ENCODE measurements at places on chromosomes 7 and 10.

- DNase-seq = no peak
These were observed 8.1 kb downstream of the SRGN start for GRCh38 chr10:69096045-69096444.

DNA sequence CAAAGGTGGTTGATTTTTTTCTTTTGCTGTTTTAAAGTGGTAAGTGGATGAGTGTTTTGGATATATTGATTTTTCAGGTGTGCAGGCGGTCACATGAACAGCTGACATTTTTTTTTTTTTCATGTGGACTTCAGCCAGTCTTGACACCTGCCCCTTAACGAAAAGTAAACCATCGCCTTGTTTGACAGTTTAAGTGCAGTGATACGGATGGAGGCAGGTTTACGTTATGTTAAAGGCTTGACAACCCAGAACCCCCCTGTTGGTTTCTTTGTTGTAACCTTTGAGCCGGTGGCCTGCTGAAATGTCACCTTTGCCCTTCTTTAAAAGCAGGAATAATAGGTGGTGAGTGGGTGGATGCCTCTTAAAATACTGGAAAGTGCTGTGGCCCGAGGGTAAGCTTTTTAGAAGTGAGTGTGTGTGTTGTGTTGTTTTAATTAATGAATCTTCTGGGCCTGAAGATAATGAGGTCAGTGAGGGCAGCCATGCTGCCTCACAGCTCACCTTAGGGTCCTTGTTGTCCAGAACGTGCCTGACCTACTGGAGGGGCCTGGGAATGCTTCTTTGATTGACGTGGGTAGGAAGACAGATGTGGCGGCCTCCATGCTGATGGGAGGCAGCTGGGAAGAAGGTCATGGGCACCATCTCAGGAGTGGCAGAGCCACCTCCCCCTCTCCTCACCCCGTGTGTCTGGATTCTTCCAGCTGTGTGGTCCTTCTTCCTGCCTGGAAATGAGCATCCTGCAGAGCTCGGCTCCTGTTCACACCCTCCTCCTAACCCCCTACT is 69.8 kb downstream of the TCF7L2 start:
- DNase-seq = no peak

GRCh38 chr10:69861251-69862240 is 59.8 kb downstream of the COL13A1 start:
- peak; percentile 64 for DNase-seq

DNA sequence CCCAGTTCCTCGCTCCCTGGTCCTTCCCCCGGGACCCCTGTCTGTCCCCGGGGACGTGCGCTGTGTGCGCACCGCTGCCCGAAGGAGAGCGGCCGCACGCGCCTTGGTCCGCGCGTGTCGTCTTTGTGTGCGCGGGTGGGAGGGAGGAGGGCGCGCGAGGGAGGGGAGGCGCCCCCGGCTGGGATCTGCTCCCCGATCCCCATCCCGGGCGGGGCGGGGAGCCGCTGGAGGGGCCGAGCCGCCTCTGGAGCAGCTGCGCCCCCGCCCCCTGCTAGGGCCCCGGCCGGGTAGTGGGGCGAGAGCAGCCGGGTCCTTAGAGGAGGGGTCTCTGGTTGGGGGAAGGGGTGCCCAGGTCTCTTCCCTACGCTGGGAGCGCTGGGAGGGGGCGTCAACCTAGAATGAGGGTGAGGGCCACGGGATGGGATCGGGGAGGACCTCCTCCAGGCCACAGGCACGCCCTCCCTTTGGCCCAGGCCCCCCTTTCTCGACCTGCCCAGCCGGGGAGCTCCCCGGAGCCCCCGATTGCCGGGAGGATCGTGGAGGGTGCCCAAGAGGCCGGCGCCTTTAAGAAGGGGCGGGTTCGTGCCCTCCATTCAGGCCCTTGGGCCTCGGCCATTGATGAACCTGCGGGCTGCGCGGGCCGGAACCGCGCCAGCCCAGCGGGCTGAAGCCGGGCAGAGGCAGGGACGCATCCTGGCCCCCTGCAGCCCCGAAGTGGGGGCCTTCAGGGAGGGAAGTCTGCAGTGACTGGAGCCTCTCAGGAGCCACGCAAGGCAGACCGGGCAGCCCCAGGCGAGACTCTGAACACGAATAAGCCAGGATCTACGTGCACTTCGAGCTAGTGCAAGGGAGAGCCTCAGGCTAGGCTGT is 678 bp downstream of the SH2B2 start:
- peak; percentile 76 for DNase-seq

DNA sequence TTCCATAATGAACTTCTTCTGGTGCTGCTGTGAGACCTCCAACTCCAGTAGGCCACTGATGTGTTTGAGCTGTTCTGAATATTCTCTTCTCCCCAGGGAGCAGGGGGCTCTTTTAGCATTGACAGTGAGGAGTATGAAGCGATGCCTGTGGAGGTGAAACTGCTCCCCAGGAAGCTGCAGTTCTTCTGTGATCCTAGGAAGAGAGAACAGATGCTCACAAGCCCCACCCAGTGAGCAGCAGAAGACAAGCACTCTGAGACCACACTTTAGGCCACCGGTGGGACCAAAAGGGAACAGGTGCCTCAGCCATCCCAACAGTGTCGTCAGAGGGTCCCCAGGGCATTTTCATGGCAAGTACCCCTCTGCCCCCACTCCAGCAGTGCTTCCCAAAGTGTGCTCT is 49.3 kb downstream of the DENND11 start:
- DNase-seq = peak; percentile 27

DNA sequence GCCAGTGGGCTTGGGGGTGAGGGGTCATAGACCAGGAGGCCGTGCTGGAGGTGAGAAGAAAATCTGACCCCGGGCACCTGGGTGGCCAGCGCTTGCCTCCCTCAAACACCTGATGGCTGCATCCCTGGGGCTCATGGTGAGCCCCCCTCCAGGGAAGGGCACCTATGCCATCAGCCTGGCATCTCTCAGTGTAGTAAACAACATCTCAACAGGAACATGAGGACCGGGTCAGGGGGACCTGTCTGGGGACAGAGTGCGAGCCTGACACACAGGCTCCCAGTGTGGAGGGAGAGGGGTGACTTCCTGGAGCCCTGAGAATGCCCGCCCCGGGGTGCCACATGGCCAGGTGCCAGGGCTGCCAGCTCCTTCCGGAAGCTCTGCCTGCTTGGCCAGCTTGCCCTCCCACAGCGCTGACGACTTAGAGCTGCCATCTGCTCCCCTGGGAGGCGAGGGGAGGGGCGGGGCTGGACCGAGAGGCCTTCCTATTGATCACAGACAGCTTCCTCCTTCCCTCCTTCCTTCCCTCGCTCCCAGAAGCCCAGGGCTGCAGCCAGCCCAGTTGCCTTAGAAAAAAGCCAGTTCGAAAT is 12.3 kb downstream of the STX1A start:
- peak; percentile 50 for DNase-seq

DNA sequence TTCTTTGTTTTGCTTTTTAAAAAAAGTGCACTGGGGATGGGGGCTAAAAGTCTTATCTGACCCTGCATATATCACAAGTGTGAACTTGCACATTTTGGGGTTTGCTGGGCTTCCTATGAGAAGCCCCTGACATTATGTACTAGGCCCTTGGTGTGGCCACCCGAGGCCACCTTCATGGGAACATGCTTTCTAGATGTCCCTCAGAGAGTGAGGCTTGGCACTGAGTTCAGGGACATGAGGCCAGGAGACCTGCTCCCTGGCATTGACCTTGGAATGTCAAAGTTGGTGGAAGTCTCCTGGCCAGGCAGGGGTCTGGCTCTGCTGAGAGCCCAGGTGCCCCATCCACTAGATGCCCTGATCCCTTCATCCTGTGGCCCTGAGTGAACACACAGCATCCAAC is 536.2 kb downstream of the TCERG1L start:
- no peak for DNase-seq

DNA sequence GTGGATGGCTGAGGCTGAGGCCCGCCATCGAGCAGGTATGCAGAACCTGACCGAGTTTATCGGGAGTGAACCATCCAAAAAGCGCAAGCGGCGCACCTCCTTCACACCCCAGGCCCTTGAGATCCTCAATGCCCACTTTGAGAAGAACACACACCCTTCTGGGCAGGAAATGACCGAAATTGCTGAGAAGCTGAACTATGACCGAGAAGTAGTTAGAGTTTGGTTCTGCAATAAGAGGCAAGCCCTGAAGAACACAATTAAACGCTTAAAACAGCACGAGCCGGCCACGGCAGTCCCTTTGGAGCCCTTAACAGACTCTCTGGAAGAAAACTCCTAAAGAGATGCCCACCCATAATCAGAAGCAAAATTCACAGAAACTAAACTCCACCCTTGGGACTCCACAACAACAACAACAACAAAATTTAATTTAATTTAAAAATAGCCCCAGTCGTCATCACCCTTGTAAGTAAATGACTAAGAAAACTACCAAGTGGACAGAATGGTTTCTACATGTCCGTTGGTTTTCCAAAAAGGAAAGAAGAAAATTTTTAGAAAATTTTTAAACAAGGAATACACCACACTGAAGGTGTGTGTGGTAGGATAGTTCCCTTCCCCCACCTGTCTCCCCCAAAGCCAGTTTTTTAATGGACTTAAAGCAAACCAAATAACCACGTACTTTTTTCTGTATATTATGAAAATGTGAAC is 101.7 kb upstream of the YAE1 start:
- DNase-seq = no peak

GRCh38 chr7:50268223-50268622 is 36.3 kb upstream of the IKZF1 start:
- no peak for DNase-seq

- no peak for DNase-seq
These were observed 4.7 kb upstream of the NRCAM start for GRCh38 chr7:108460964-108461363.

GRCh38 chr10:14296065-14296709 is 34.5 kb downstream of the FRMD4A start:
- no peak for DNase-seq

DNA sequence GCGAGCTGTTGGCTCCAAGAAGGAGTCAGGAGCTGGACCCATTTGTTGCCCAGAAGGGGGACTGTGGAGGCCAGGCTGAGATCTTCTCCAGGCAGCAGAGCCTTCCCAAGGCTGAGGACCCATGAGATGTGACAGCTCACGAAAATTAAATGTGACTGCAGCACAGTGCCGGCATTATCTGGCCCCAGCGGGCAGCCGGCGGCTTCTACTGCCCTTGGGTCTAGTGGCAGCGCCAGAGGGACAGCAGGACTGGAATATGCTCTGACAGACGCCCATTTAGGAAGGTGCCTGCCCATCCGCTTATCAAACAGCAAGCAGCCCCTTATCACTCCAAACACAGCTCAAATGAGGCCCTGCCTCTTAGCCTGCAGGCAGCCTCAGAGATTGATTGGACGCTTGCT is 122.9 kb upstream of the LYZL2 start:
- no peak for DNase-seq

DNA sequence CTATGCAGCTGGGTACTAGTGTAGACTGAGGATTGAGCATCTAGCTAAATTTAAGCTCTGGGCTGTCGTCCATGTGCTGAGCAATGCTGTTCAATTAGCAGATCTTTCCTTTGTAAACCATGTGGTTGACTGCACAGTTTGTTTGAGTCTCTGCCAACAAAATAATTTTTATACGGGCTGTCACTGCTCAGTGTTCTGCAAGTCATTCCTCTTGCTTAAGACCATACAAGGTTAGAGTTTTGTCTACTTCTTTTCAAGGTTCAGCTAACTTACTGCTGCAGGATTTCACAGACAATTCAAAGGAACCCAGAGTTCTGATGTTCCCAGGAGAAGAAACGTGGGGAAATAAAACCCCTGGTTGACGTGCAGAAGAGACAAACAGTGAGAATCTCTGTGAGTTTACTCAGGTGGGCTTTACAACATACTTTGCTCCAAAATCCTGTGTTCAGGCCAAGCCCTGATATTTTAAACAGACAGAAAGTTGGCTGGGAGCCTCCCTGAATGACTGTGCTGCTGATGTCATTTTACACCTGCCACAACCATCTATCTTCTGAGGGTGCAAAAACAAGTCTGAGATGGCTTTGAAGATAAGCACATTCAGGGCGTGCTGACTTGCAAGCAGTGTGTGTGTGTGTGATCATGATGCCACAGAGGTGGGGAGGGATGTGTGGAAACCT is 177.1 kb upstream of the SVIL start:
- no peak for DNase-seq

- no peak for DNase-seq
These were observed 12.0 kb downstream of the KPNA7 start for GRCh38 chr7:99195867-99196266.

DNA sequence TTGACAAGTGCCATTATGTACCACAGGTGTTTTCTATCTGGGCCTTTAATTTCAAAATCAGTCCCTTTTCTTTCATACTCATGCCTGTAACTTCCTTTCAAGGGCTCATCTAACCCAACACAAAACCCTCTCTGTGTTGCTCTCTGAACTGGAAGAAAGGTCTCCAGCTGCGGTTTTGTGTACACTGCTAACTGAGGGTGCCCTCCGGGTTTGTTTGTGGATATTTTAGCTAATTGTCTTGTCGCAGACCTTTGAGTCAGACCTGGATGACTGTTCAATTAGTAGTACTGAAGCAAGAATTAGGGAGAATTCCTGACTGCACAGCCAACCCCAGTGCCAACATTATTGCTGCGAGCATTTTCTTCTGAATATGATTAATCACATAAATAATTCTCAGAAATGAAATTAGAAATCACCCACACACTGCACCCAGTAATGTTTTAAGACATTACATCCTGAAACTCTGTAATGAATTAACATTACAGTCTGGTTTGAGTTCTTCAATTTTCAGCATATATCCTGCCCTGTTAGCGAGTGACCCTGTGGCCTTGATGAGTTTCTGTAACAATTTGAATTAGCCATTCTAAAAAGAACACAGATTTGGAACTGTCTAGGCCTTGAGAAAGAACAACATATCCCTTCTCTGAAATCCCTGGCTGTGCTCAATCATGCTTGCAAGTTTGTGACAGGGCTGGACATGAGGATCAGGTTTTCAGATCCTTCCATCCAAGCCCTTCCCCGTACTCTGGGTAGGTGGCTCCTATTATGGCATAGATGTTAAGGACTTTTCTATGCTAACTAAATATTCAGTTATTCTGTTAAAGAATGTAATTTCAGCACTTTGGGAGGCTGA is 460.1 kb downstream of the PLXDC2 start:
- no peak for DNase-seq

DNA sequence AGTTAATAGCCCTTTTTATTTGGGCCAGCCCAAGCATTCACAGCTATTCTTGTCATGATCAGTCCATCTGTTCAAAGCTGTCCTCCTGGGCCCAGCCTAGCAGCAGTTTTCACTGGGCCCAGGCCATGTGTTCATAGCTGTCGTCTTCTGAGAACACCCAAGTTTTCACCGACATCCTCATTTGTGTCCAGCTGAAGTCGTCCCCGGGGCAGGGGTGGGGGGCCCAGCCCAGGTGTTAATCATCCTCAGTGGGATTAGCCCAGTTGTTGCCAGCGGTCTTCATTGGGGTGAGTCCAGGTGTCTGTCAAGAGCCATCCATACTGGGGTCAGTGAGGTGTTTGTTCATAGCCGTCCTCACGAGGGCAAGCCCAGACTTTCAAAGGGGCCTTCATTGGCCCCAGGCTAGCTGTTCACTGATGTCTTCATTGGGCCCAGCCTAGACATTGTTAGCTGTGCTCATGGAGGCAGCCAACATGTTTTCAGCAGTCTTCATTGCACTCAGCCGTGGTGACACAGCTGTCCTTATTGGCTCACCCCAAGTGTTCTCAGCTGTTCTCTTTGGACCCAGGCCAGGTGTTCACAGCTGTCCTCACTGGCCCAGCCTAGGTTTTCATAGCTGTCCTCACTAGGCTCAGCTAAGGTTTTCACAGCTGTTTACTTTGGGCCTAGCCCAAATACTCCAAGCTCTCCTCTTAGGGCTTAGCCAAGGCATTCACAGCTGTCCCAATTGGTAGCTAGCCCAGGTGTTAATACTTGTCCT is 10.0 kb downstream of the FRG2B start:
- DNase-seq = no peak
